ENCODE measurements at places on chromosomes 4 and X.

GRCh38 chr4:2615821-2616220, 79.4 kb downstream of the FAM193A start:
- DNase-seq: no peak

GRCh38 chr4:39235696-39236095, 53.4 kb downstream of the WDR19 start:
- DNase-seq: no peak

DNA sequence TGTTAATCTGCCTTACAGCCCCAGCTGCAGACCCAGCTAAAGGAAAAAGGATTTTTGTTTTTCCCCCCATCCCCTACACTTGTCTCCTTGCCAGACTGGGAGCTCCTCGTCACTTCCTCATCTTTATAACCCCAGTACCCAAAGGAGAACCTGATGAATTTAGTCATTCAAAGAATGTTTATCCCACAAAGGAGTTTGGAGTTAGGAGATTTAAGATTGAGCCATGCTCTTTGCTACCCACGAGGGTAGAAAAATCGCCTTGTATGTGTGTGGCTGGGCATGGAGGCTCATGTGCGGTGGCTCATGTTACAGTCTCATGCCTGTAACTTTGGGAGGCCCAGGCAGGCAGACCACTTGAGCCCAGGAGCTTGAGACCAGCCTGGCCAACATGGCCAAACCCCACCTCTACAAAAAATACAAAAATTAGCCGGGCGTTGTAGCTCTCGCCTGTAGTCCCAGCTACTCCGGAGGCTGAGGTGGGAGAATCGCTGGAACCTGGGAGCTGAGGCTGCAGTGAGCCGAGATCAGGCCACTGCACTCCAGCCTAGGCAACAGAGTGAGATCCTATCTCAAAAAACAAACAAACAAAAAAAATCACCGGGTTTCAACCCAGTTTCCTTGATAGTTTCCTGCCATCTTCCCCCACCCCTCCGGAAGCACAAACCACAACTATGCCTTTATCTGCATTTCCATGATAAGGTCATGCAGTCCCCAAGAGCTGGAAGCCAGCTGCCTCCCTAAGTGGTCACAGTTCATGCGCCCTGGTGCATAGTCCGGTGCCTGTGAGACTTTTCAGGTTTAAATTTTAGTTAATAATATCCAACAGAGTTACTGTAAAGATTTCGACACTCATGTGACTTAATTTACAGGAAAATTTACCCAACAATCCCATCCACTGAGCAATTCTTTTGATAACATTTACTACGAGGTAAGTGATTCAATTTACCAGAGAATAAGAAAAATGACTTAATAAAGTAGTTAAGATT, 1.5 kb downstream of the CFAP97 start:
- peak; percentile 93 for DNase-seq

DNA sequence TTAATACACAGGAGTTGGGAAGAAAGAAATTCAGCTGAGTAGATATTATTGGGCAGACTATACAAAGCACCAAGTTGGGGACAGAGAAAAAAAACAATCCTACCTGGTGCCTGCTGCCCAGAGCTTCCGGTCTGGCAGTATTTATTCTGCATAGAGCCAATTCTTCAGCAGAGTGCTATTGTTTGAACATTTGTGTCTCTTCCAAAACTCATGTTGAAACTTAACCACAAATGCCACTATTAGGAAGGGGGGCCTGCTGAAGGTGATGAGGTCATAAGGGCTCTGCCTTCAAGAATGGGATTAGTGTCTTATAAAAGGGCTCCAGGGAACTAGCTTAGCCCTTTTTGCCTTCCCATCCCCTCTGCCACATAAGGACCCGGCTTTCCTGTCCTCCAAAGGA, 136.2 kb downstream of the EVC2 start:
- no peak for DNase-seq

GRCh38 chrX:153882086-153882498, 3.9 kb downstream of the L1CAM start:
- no peak for DNase-seq

- peak; percentile 13 for DNase-seq
These were observed 211.2 kb upstream of the KIT start for GRCh38 chr4:54446581-54446980.

DNA sequence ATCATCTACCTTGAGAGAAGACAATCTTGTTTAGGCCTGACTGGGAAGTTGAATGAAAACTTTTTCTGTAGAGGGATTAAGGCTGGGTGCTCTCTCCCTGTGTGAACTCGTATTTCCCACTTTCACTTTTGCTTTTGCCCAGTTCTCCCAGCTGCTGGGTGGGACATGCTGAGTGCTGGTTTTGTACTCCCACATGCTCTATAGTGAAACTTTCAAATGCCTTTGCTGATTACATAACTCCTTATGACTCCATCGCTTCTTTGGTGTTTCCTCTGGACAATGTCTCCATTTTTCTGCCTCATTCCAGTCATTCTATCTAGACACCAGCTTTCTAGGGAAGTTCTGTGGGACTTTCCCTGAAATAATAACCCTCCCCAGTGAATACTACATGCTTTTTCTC, 100.5 kb downstream of the CLNK start:
- DNase-seq: peak; percentile 88

- DNase-seq: no peak
These were observed 373.6 kb downstream of the MID1IP1 start for GRCh38 chrX:39174772-39175417.

DNA sequence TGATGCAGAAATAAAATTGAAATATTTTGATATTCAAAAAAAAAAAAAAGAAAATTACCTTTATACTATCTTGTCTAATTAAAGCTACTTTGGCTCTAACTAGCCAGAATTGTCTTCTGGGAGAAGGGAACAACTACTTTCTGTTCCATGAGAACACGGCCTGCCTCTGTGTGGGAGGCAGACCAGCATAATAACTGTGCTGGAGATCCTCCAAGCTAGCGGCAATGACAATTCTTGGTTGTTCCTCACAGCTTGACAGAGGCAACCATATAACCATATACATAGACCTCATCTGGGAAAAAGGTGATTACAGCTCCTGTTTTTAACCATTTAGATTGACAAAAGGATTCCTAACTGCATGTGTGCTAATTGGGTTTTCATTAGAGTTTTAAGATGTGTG, 95.7 kb downstream of the RBMX2 start:
- DNase-seq: no peak

- DNase-seq: no peak
These were observed 47.6 kb downstream of the RAB33B start for GRCh38 chr4:139501527-139501926.

- peak; percentile 26 for DNase-seq
These were observed 55.3 kb upstream of the KCNIP4 start for GRCh38 chr4:22003878-22004277.

GRCh38 chr4:188117631-188118324, 8.4 kb upstream of the TRIML2 start:
- peak; percentile 63 for DNase-seq

GRCh38 chrX:133849676-133850075, 135.7 kb downstream of the GPC3 start:
- DNase-seq: no peak

DNA sequence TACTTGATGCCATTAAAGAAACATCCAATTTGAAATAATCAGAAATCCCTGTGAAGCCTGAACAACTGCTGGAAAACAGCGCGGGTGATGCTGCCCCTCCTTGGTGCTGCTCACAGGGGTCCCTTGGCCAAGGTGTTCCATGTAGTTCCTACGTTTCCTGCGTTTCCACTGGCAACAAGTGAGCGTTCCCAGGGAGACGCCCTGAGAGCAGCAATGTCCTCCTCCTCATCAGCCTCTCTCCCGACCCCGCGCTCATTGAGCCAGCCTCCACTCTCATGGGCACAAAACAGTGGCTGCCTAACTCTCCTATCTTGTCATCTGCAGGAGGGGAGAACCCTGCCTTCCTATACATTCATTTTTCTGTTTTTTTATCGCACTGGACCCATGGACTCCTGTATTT, 18.9 kb downstream of the LETM1 start:
- no peak for DNase-seq

- no peak for DNase-seq
These were observed 134.7 kb downstream of the SHROOM3 start for GRCh38 chr4:76569706-76570105.

DNA sequence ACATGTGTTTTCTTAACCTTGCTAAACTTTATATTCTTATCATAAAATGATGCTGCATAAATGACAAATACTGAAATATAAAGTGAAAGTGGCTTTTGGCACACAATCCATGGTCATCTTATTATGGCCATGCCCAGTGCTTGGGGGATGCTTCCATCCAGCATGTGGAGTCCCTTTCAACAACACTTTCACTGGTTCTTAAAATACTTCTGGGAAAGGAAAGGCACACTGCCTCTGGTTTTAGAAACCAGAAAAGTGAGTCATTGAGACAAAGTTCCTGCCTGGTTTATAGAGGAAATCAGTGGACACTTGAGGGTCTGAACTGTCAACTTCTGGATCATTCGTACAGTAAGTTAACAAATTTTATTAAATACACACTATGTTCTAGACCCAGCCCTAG, 248.0 kb upstream of the ADAMTS3 start:
- DNase-seq: no peak

GRCh38 chr4:172726001-172726423, 442.6 kb upstream of the GALNT7 start:
- DNase-seq: no peak

DNA sequence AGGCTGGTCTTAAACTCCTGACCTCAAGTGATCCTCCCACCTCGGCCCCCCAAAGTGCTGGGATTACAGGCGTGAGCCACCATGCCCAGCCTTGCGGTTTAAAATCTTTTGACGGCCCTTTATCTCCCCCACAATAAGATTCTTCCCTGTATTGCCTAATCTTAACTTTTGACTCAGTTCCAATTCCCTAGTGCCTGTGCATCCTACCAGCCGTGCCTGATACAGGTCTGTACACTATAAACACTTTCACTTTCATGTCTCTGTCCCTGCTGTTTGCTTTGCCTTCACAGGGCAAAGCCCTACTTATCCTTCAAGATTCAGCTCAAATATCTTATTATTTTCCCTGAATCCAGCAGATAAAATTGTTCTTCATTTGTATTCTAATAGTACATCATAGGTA, 74.6 kb downstream of the WDR44 start:
- no peak for DNase-seq

GRCh38 chrX:123990602-123991001, 29.1 kb downstream of the STAG2 start:
- peak; percentile 52 for DNase-seq

GRCh38 chrX:55011294-55011693, 11.1 kb downstream of the APEX2 start:
- peak; percentile 79 for DNase-seq

DNA sequence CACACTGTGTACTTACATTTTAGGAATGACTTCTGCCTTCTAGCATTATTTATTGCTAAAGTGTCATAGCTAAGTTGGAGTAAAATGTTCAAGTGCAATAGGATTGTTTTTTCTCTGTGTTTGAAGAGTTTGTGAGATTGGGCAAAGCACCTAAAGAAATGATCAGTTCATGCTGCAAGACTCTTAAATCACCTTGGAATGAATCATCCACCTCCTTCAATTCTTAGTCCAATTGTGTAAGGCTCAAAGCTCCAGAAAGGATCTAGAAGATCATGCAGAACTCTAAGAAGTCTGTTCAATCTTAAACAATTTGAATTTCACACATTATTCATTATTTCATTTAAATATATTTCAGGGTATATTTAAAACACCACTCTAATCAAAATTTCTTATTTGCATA, 137.1 kb downstream of the AMELX start:
- no peak for DNase-seq

DNA sequence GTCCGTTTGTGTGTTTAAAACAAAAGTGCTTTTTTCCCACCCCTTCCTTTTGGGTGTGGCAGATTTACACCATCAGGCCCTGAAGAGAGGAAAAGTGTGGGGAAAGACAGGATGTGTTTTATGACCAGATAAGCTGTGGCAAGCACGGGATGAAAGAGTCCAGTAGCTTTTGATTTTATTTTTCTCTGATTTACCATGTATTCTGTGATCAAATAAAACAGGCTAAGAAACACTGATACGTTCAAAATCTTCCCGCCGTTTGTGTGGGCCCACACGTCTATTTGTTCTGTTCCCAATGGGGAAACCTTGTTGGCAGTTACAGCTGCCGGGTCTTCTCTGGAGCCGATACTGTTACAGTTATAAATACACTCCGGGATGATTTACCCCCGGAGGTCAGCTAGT, 10.8 kb downstream of the LRP2BP start:
- no peak for DNase-seq

GRCh38 chr4:102527695-102528283, 26.6 kb downstream of the NFKB1 start:
- DNase-seq: no peak

DNA sequence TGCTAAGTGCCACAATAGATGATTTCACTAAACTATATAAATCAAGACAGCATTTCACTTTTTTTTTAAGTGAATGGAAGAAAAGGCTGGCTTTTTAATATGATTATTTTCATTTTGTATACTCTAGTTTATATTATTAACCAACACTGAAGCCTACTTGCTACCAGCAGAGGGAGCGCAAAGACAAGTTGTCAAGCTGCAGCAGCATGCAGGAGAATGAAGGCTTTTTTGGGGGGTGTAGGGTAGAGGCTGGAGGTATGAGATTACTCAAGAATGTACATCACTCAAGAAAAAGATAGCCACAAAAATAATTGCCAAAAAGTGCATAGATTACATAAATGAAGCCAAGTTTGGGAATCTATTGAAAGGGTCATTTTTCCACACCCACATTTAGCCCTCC, 519.5 kb downstream of the FGF13 start:
- DNase-seq: no peak

- no peak for DNase-seq
These were observed 51.6 kb upstream of the STOX2 start for GRCh38 chr4:183853548-183853940.

DNA sequence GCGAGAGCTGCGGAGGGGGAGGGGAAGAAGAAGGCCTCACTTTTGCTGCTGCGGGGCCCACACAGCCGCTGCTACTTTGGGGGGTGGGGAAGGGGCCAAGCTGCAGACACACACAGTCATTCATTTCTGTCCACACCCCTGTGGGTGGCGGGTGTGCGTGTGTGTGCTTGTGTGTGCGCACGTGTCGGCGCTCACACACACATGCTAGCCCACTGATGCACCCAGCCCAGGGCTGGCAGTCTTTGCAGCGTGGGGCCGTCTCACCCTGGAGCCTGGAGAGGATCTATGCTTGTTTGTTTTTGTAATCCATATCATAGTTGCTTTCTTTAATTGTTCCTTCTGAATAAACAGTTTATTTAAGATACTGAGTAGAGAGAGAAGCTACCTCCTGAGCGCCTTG, 4.0 kb downstream of the DUSP9 start:
- DNase-seq: peak; percentile 56

GRCh38 chr4:80321776-80322175, 13.8 kb upstream of the CFAP299 start:
- no peak for DNase-seq
